ENCODE measurements at places on chromosomes 3 and 15. TPM values are rescaled to one million over a fixed set of nuclear protein-coding genes. Genes with fewer than 3 reads are reported as not detected.

DNA sequence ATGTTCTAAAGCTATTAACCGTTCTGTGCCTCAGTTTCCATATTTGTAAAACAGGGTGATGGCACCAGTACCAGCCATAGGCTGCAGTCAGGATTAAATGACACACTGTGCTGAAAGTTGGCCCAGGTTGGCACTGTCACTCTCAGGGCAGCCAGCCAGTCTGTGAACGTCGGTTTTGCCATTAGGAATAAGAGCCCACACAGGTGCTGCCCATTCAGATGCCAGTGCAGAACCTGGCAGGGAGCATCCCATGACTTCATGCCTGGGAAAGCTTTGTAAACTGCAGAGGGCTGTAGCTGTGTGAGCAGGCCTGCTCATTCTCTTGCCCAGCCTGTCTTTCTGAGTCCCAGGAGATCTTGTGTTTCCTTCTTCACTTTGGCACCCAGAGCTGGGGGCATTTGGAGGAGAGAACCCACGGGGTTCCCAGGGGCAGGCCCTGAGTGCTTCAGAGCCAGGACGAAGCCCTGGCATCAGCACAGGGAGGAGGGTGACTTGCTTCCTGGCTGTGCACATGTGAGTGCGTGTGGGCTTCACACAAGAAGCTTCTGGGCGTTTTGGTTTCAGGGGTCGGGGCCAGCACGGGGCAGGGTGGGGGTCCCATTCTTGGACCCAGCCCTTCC is 46.9 kb downstream of the ZNF710 start:
- DNase-seq: peak; percentile 91

Gene SHC4
- total RNA-seq: 9.5 TPM

GRCh38 chr3:54046641-54047214 is 75.6 kb upstream of the CACNA2D3 start:
- DNase-seq: no peak

DNA sequence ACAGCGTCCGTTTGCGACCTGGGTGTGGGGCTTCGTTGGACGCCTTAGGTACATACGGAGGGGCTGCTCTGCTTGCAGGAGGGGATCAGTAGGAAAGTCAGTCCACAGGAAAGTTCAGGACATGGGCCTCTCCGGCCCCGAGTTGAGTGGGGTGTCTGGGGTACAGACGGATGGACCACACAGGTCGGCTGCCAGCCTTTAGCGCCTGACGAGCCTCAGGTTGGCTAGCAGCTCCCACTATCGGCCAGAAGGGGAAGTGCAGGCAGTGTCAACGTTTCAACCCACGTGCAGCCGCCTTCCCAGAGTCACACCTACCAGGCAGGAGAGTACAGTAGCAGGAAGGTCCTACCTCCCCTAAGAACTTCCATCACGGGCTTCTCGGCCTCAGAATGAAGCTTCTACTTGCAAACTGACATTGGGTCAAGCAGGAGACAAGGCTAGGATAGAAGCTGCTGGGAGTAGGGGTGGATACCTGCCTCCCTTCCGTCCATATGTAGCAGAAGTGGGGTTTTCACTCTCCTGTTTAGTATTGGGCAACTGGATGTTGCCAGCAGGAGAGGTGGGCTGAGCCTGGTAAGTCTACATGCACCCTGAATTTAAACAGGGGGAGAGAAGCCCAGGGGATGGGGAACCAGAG is 1.8 kb upstream of the SCN5A start:
- peak; percentile 41 for DNase-seq

Gene SAXO2
- total RNA-seq: 13.8 TPM

GRCh38 chr3:52145736-52146110 is 8.5 kb downstream of the POC1A start:
- no peak for DNase-seq

- no peak for DNase-seq
Observed at GRCh38 chr3:195829897-195830254, 18.1 kb upstream of the MUC4 start.

Gene DPP8
- 54.5 TPM for total RNA-seq

DNA sequence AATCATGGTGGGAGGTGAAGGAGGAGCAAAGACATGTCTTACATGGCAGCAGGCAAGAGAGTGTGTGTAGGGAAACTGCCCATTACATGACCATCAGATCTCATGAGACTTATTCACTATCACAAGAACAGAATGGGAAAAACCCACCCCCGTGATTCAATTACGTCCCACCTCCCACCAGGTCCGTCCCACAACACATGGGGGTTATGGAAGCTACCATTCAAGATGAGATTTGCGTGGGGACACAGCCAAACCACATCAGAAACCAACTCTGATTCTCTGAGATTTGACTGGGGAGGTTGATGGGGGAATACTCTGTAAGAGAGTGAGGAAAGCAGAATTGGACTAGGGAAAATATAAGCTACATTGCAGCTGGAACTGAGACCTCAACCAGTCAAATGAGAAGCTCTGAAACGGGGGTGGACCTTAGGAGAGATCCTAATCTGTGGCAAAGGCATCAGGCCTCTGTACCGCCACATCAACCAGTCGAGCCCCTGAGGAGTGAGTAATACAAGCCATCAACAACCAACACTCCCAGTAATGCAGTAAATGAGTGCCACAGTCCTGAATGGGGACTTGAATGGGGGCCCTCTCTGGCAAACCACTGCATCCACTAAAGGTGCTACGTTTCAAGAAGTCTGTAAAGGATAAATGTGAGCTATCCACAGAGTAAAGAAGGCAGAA is 207.9 kb upstream of the GADL1 start:
- DNase-seq: no peak

Gene ANKUB1
- 0.36 TPM for total RNA-seq

- no peak for DNase-seq
Observed at GRCh38 chr3:126026277-126026751, 57.3 kb downstream of the ROPN1B start.

Gene SEMA6D
- total RNA-seq: 102 TPM

DNA sequence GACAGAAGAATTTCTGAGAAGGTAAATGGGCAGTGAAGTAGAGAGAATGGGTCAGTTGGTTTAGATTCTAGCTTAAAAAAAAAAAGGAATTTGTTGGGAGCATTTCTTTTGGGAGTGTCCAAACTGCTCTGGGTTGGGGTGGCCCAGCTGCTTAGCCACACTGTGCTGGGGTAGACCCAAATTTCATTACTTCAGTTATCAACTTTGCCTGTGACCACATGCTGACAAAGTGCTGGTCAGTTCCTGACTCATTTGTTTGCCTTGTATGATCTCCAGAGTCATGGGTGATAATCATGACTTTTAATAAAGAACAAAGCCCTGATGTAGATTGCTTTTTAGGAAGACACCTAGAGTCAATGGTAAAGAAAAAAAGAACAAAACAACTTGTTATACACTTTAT is 121.5 kb upstream of the FGF7 start:
- no peak for DNase-seq

Data from cerebellum (tissue), 4 donors.